ENCODE measurements at places on chromosomes 5 and 9.

- DNase-seq: no peak
These were observed 129.7 kb downstream of the CDC42SE2 start for GRCh38 chr5:131393498-131393968.

GRCh38 chr5:57277085-57277484 is 103.2 kb downstream of the GPBP1 start:
- no peak for DNase-seq

GRCh38 chr9:130815242-130815808 is 19.7 kb upstream of the ABL1 start:
- DNase-seq: no peak

DNA sequence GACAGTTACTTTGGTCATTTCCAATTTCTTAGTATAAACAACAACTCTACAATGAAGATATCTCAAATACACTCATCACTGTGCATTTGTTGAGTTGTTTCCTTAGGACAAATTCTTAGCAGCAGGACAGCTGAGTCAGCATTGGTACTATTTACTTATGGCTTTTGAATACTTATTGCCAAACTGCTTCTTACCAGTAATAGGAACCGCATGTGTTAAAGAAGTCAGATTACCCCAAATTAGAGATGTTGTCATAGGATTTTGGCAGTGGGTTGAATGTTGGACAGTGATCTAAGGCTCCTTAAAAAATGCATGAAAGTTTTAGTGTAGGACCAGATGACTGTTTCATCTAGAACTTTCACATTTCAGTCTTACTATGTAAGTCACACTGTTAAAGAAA is 280.1 kb upstream of the DMRT1 start:
- no peak for DNase-seq

DNA sequence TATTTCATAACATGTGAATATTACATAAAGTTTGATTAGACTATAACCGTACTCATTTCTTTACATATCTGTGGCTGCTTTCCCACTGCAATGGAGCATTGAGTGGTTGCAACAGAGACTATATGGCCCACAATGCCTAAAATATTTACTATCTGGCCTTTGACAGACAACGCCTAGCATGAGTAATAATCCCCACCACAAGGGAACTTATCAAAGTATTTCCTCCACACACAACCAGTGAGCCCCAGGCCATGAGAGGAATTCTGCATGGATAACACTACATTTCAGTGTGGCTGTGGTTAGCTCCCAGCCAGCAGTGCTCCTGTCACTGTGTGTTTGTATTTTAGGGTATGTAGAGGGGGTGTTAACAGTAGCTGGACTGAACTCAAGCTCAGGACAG is 54.8 kb downstream of the FAM81B start:
- DNase-seq: no peak

GRCh38 chr5:53089481-53089991 is 20.0 kb downstream of the MOCS2 start:
- DNase-seq: no peak

GRCh38 chr9:92644278-92644677 is 25.7 kb downstream of the IPPK start:
- DNase-seq: no peak

DNA sequence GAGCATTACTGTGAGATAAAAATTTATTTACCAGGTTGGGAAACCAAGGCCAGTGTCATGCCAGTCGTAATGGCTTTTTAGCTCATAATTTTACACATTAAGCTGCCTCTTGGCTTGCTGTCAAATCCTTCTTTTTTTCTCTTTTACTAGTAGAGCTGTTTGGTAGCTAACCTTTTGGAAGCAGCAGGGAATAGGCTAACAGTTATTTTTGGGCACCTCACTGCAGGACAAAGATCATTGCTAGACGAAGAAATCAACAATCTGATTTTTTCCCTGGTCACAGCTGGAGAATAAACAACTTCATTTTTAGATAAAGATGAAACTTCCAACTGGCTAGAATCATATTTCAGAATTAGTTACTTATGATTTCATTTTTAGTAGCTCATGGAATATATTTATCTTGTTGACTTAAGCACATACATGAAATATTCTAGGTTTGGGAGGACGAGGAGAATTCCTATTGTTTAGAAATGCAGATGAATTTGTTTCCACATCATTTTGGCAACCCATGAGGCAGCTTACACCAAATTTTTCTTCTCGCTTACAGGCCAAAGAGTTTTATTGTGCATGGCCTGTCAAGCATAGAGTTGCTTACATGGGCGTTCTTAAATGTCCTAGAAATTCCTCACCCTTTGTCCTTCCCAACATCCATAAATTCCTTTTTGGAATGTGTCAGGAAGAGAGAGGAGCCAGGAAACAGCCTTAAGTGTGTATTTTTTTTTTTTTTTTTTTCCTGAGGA is 19.6 kb downstream of the TNC start:
- no peak for DNase-seq

- DNase-seq: no peak
These were observed 144.7 kb upstream of the IL12B start for GRCh38 chr5:159475026-159475425.

DNA sequence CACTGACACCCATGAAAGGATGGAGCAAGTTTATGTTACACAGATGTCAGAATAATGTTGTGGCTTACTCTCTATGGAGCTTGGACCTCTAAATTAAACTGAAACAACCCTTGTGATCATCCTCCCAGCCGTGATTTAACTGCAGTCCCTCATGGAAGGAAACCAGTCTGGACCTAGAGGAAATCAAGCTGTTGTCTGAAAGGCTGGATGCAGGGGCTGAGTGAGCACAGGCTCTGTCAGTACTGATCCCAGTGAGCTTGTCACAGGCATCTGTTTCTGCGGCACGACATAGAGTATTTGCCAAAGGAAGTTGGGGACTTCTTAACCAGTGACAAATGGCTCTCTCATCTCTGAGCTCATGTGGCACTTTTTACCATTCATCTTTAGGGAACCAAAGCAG is 282.9 kb upstream of the MAP3K1 start:
- no peak for DNase-seq

GRCh38 chr5:79023348-79023747 is 38.2 kb upstream of the ARSB start:
- no peak for DNase-seq

- DNase-seq: no peak
These were observed 62.4 kb downstream of the SHC3 start for GRCh38 chr9:89116064-89116804.
